Fibroblast of skin of back (primary cell): ENCODE measurements at places on chromosomes 7 and 10.

DNA sequence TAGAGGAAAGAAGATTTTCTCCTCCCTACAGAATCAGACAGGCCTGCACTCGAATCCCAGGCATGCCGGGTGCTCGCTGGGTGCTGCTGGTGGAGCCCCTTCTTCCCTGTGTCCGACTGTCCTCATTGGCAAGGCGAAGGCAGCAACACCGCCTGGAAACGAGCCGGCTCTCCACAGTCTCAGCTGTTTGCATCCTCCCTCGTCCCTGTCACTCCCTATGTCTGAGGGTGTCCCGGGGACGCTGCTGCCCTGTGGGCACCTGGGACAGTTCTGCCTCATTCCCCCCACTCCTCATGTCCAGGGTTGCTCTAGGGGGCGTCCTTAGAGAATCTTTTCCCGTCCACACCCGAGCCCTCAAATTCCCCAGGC lies 31.6 kb upstream of the TMEM72 start:
- no peak for DNase-seq

DNA sequence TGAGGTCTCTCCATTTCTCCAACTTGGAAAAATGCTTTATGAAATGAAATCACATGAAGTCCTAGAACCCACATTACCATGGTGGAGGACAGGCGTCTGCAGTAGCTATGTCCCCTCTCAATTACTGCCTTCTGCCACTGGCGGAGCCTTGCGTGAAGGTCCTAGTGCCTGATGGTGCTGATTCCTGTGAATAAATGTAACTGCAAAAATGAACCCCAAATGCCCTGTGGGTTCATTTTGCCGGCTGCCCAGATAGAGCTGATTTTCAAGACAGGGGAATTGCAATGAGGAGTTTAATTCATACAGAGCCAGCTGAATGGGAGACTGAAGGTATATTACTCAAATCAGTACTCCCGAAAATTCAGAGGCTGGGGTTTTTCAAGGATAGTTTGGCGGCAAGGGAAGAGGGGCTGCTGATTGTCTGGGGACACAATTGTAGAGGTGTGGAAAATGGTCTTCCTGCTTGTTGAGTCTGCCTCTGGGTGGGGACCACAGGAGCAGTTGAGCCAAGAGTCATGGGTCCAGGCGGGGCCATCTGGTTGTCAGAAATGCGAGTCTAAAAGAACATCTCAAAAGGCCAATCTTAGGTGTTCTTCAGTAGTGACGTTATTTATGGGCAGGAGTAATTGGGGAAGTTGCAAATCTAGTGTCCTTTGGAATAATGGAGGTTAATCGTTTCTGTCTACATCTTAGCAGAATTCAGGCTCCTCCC lies 13.5 kb downstream of the PRF1 start:
- no peak for DNase-seq

DNA sequence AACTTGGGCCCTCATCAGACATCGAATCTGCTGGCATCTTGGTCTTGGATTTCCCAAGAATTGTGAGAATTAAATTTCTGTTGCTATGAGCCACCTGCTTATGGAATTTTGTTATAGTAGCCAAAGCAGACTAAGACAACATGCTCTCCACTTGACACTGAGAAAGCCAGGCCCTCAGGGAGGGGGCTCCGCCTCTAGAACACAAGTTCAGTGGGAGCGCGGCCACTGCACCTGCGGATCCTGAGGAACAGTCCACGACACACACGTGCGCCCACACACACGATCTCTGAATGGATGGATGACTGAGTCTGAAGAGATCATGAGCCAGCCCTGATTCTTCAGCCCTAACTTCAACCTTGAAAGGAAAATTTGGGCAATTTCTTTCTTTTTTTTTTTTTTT lies 73.7 kb downstream of the CTBP2 start:
- DNase-seq, result no peak

- DNase-seq, result no peak
Observed at GRCh38 chr10:130074639-130075038, 36.0 kb downstream of the C10orf143 start.

DNA sequence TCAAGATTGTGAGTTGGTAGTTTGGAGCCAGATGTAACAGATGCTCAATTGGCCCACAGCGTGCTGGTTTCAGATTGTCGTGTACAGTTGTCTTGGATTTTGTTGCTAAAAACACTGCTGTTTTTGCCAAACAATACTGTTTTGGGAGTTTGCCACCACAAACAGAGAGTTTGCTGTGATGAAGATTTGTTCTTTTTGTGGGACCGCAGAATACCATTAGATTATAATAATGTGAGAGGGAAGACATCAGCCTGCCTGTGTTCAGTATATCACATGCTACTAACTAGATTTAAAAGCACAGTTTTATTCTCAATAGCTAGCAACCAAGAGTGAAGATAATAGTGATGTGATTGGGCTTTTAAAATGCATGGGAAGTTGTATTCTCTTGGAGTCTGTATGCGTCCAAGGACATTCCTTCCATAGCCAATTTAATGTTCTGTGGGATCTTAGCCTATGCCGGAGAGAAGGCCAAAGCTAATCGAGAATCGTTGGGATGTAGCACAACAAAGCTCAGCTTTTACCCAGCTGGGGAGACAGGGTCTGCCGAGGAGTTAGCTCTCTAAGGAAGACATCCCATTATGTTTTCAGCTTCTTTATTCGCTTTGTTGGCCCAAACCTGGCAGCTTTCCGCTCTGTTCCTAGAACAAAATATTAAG lies 18.7 kb upstream of the ITGA8 start:
- peak; percentile 43 for DNase-seq

- DNase-seq, result no peak
Observed at GRCh38 chr7:44889086-44889781, 3.9 kb upstream of the PURB start.

DNA sequence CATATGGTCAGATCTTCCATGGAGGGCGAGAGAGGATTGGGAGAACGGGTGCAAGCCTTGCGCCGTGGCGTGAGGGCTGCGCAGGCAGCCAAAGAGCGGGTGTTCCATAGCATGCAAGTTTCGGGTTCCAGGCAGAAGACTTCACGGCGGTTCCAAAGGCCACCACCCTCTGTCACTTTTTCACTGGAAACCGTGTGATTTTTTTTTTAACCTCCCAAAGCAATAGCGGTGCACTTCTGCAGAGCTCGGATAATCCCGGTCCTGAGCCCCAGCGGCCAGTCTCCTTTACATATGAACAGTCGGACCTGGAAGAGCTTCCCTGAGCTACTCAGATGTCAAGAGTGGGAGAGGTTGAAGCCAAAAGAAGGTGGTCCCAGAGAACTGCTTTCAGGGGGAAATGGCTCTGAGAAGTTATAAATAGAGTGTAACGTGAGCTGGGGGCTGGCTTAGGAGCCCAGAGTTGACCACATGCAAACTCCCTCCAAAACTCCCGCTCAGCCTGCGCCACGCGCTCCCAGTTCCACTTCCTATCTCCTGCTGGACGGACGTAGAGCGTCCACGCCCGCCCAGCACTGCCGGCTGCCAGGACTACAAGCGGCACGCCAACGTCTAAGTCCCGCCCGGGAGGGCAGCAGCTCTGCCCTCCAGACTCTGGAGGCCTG lies at the start of gene MEOX2:
Gene MEOX2 (minus strand): TSS at position 389 of the 662 bp plus-strand sequence. CDS start 281 bp downstream, at position 108.
- peak; percentile 79 for DNase-seq

GRCh38 chr10:1057106-1057657 lies 997 bp downstream of the WDR37 start:
- peak; percentile 19 for DNase-seq

DNA sequence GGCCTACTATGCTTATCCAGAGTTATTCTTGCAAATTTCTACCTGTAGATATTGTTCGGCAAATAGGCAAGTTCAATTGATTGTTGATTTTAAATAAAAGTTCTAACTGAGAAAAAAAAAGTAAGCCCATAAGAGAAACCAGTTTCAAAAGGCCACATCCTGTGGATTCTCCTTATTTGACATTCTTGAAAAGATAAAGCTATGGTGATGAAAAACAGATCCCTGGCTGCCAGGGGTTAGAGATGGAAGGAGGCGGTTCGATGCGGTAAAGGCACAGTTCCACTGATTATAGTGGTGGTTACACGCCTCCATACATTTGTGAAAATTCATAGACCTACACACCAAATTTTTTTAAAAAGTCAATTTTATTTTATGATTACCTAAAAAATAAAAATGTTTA lies 347.8 kb downstream of the KCNMA1 start:
- peak; percentile 67 for DNase-seq

DNA sequence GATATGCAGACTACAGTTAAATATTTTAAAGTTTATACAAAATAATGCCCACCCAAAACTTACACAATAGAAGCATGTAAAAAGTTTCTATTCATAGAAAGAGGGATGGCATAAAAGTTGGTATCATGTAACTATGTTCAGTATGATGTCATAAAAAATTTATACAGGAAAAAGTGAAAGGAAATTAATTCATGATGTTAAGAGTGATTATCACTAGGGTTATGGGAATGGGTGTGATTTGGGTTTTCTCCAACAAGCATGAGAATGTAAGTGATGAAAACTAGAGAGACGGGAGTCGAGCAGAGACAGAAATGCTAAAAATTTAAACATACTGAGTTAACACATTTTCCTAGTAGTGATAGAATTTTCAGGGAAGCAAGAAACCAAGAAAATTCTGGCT lies 52.7 kb downstream of the GDI2 start:
- DNase-seq, result no peak

DNA sequence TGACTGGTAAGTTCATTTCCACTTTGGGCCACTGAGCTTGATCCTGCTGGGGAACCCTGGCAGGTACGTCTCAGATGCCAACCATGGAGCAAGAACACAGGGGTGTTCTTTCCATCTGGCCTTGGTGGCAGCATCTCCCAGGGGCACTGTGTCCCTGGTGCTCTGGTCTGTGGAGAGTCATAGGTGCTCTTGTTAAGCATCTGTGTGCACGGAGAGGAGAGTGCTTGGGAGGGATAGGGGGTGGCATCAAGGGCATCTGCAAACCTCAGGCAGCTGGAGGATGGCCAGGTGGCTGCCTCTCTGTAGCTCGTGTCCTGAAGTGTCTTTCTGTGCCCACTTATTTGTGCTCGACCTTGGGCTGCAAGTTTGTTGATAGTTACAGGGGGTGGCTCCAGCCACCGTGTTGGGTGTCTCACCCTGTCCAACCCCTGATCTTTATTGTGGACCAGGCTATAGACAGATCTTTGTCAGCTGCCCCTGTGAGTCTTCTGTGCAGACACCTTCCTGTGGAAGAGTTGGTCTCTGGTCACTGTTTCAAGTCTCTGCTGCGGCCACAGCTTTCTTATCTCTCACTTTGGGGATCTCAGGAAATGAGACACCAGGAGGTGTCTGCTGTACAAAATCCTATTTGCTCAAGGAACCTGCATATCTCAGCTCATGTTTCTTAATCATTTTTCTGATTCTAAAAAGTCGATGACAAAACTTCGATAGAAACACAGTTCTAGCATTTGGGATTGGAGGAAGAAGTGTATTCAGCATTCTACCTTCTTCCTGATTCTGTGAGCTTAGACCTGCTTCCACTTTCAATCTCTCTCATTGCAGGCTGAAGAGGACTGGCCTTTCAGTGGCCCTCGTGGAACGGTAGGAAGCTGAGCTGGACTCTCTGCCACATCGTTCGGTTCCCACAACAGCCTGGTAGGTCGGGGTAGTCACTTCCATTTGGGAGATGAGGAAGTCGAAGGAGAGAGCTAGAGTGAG lies 17.2 kb upstream of the GIMAP8 start:
- DNase-seq, result no peak

- DNase-seq, result no peak
Observed at GRCh38 chr7:2359610-2360009, 5.0 kb downstream of the EIF3B start.
